ENCODE measurements at places on chromosomes 5 and 9.

- no peak for DNase-seq
These were observed 4.5 kb upstream of the LMX1B start for GRCh38 chr9:126609191-126609590.

DNA sequence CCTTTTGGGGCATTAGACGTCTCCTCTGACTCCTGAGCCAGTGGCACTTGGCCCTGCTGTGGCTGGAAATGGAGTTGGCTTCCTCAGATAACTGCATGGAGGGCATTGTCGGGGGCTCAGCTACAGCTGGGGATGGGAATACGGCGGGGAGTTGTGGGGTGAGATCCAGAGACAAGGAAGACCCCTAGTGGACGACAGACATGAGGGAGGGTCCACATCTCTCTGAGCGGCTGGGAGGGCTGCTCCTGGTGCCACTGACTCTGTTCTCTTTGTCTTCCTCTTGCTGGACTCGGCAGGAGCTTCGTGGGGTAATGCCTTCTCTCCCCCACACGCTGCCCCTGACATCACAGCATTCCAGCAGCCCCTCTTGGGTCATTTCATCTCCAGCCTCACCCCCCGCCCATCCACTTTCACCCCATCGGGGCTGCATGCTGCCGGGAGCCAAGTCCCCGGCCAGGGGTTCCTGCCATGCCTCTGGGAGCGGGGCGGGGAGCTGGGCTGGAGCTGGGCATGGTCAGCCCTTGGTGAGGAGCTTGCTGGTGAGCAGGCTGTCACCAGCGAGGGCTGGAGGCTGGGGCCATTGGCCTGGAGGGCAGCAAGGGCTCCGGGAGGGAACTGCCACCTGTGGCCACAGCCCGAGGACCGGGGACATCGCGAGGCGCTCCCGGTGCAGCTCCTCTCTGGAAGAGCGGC, 172.3 kb downstream of the CACNA1B start:
- DNase-seq = no peak

DNA sequence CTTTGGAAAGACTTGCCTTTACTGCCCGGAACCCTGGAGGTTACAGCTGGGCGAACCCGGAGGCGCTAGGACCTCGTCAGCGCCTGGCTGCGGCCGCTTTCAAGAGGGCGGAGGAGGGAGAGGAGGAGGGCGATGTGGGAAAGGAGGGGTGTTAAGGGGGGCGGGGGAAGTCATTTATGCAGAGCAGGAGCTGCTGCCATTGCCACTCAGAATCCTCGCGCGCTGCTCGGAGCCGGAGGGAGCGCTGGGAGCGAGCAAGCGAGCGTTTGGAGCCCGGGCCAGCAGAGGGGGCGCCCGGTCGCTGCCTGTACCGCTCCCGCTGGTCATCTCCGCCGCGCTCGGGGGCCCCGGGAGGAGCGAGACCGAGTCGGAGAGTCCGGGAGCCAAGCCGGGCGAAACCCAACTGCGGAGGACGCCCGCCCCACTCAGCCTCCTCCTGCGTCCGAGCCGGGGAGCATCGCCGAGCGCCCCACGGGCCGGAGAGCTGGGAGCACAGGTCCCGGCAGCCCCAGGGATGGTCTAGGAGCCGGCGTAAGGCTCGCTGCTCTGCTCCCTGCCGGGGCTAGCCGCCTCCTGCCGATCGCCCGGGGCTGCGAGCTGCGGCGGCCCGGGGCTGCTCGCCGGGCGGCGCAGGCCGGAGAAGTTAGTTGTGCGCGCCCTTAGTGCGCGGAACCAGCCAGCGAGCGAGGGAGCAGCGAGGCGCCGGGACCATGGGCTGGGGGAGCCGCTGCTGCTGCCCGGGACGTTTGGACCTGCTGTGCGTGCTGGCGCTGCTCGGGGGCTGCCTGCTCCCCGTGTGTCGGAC, at the start of gene PCSK5:
TSS of gene PCSK5 (plus strand) at position 202 of the 805 bp plus-strand sequence. CDS start at position 711, 509 bp downstream.
- DNase-seq = peak; percentile 91

- no peak for DNase-seq
These were observed 1610.7 kb upstream of the C9orf72 start for GRCh38 chr9:29183971-29184370.

GRCh38 chr5:36365896-36366295, 64.2 kb upstream of the RANBP3L start:
- DNase-seq = no peak
